ENCODE measurements at places on chromosomes 1 and 21. TPM values are rescaled to one million over a fixed set of nuclear protein-coding genes. Genes with fewer than 3 reads are reported as not detected.

The LCE1F gene
- total RNA-seq: not detected

The DAB1 gene
- 0.15 TPM for total RNA-seq

The AMY1A gene
- total RNA-seq: not detected

The ZNF697 gene
- total RNA-seq: 0.69 TPM

The NEK7 gene
- 48.1 TPM for total RNA-seq

The DNAH14 gene
- total RNA-seq: 0.49 TPM

The MPZ gene
- total RNA-seq: 7.0 TPM

The HLCS gene
- total RNA-seq: 18.1 TPM

The SWT1 gene
- total RNA-seq: 3.5 TPM

The WDR26 gene
- total RNA-seq: 90.3 TPM

The HTR6 gene
- total RNA-seq: not detected

The CLDN17 gene
- not detected for total RNA-seq

The MPL gene
- total RNA-seq: not detected

The GJB3 gene
- total RNA-seq: not detected

The CD1E gene
- not detected for total RNA-seq

The GPR25 gene
- total RNA-seq: not detected

The LRRC3 gene
- total RNA-seq: 2.9 TPM

The RXFP4 gene
- not detected for total RNA-seq

The HUNK gene
- not detected for total RNA-seq

The SLC25A34 gene
- 1.6 TPM for total RNA-seq

The ANKRD34A gene
- 2.3 TPM for total RNA-seq

The SPRR2A gene
- total RNA-seq: not detected

The USH2A gene
- total RNA-seq: not detected

The CCDC30 gene
- 1.8 TPM for total RNA-seq

The CELSR2 gene
- total RNA-seq: 4.2 TPM

The FCRL6 gene
- total RNA-seq: 0.49 TPM

The SPRR2F gene
- not detected for total RNA-seq

The SOX13 gene
- total RNA-seq: 0.12 TPM

The LYPD8 gene
- total RNA-seq: not detected

The RAB42 gene
- total RNA-seq: not detected

The F13B gene
- not detected for total RNA-seq

The TACSTD2 gene
- total RNA-seq: not detected

The TCHH gene
- not detected for total RNA-seq

All from T-helper 1 cell treated with Interleukin-12 subunit alpha and Interleukin-12 subunit beta and Interleukin-4 antibody, amounts not matched to agents 30 ng/mL and 1 ng/mL, for 36 hours (primary cell).